Right lung (tissue), 10 donors: ENCODE measurements at places on chromosomes 3 and 15.

GRCh38 chr3:14853271-14853951 is 34.6 kb downstream of the FGD5 start:
- DNase-seq, result no peak

- no peak for DNase-seq
Measured at GRCh38 chr3:177351757-177352158, 154.5 kb upstream of the TBL1XR1 start.

- no peak for DNase-seq
Measured at GRCh38 chr3:122908251-122908650, 113.4 kb downstream of the SLC49A4 start.

GRCh38 chr15:88208396-88208795 is 48.1 kb downstream of the NTRK3 start:
- DNase-seq, result no peak
